ENCODE measurements at places on chromosomes 4 and X.
A peak's percentile ranks its signal among the peaks of the same experiment; 100 is the strongest.

DNA sequence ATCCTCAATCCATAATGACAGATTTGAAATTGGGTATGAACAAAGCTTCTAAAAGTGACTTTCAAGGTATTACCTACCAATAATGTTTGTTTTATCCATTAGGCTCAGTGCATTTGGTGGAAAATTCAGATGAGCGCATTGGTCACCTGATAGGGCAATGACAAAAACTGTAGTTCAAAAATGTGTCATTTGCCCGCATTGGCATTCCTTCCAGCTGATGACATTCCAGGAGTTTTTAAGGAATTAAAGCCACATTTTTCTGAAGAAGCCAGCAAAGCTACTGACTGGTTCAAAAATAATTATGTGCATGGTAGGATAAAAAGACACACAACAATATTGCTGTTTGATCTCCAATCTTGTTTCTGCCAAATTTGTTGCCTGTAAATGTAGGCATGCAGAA, 473.4 kb upstream of the CPEB2 start:
- no peak for DNase-seq

GRCh38 chr4:123606946-123607542, 210.4 kb downstream of the SPRY1 start:
- DNase-seq: peak; percentile 18

DNA sequence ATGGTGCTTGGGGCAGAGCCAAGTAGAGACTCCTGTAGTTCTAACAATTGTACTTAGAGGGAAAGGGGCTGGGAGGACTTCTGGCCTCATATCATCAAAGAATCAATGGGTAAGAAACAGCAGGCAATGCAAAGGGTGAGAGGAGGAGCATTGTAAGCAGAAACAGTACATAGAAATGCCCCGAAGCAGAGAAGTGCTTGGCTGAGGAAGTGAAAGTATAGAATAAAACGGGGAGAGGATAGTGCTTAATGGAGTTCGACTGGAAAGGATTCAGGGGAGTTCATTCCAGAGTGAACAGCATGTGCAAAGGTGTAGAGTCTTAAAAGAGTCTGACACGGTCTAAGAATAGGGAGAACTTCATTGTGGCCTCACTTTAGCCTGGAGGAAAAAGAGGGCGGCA, 103.0 kb downstream of the SYNPO2 start:
- no peak for DNase-seq

DNA sequence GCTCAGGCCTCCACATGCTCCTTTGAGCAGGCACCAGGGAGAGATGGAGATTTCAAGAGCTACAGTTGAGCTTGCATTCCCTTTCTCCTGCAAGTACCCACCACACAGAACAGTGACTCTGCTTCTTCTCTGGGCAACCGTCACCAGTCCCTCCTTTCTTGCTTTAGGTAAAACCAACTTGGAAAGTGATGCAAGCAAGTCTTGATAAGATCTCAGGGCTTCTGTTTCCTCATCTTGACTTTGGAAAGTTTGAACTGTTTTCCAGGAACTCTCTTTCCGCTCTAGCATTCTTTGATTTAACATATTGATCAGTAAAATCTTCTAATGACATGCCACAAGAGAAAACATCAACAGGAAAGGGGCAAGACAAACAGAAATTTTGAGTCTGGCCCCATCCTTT, 73.7 kb downstream of the USP46 start:
- no peak for DNase-seq

- no peak for DNase-seq
These were observed 298.1 kb downstream of the INPP4B start for GRCh38 chr4:142547974-142548373.

GRCh38 chr4:150242820-150243458, 164.7 kb downstream of the DCLK2 start:
- DNase-seq: peak; percentile 51

GRCh38 chr4:90648311-90648710, 521.1 kb downstream of the CCSER1 start:
- DNase-seq: no peak

DNA sequence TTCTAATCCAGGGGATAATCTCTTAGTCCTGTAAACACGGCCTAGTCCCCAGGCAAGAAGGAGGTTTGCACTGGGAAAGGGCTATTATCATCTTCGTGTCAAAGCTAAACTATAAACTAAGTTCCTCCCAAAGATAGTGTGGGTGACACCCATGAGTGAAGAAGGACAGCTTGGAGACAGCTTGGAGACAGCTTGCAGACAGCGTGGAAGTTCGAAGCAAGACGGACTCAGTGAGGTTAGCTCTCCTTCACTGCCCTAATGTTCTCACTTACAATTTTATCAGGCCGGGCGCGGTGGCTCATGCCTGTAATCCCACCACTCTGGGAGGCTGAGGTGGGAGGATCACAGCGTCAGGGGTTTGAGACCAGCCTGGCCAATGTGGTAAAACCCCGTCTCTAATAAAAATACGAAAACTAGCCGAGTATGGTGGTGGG, 19.2 kb upstream of the PLCXD1 start:
- peak; percentile 38 for DNase-seq

DNA sequence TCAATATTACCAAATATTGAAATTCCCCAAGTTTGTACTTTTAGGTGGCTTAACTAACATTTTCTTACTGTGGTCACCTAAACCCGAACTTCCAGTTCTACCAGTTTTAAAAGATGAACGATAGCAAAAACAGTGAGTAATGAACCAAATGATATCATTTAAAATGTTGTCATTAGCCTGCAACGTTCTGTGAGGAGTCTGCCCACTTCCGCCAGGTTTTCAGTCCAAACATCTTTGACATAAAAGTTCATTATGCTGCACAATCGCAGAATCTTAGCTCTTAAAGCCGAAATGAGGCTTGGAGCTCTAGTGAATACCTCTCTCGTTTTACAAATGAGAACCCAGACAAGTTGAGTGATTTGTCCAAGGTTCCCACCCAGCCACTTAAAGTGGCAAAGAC, 762 bp downstream of the PIGA start:
- DNase-seq: no peak

- DNase-seq: no peak
These were observed 1499.5 kb upstream of the ADGRL3 start for GRCh38 chr4:59700651-59701050.

GRCh38 chrX:118978451-118978850, 4.0 kb downstream of the LONRF3 start:
- no peak for DNase-seq

DNA sequence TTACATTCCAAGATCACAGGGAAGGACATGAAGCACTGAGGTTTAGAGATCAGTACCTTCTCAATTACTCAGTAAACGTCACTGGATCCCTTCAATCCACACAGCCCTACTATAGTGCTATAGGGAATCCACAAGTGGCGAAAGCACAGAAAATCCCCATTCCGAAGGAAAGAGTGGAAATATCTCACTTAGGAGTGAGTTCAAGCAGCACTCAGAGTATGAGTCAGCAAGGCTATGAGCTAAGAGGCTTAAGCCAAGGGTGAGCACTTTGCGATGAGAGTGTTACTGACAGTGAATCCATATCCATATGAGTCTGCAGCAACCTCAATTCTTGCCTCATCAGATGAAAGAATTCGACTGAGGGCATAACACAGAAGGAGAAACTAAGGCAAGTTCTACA, 165.1 kb downstream of the VSIG4 start:
- peak; percentile 0 for DNase-seq

GRCh38 chrX:48648336-48648751, 35.3 kb upstream of the WAS start:
- DNase-seq: peak; percentile 64

- DNase-seq: no peak
These were observed 48.3 kb upstream of the NAP1L2 start for GRCh38 chrX:73262991-73263390.

GRCh38 chr4:173288296-173288695, 45.9 kb downstream of the HMGB2 start:
- peak; percentile 82 for DNase-seq

GRCh38 chr4:95317085-95317793, 231.5 kb downstream of the UNC5C start:
- DNase-seq: peak; percentile 75

- DNase-seq: no peak
These were observed 113.6 kb downstream of the MID1 start for GRCh38 chrX:10506781-10507180.

DNA sequence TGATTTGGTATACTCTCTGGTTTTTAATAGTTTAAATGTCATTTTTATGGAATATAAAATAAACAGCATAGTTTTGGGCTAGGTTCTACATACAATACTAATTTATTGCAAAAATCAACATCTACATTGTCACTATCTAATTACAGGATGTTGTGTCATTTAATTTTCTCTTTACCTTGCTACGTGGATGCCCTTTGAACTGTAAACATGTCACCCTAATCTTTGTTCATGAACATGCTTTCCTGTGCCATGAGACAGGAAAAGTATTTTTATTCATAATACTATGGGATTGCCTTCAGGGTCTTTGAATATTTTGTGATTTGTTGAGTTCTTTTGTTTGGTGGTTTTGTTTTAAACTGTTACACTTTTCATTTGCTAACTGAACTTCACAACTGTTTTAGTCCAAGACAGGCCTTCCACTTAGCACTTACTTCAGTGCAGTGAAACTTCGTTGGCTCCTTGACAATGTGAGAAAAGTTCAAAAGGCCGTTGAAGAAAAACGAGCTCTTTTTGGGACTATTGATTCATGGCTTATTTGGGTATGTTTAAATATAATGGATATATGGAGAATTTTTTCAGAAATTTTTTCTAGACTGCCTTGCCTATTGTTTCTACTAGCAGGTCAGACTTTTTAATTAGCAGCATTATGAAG, 40.9 kb downstream of the GK start:
- DNase-seq: no peak

DNA sequence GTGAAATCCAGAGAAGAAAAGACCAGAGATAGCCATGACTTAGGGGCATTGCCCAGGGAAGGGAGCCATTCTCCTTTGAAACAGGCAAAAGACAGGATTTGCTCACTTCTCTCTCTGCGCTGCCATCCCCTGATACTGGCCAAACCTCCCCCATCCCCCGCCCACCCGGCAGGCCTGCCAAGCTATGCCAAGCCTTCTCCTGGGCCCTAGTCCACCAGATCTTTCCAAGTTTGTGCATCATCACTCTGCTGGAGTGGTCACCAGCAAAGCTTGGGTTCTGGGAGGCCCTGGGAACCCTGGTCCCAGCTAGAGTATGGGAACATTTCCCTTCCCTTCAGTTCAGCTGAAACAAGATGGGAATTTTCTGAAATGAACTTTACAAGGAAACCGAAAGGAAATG, 18.4 kb downstream of the EFNB1 start:
- DNase-seq: no peak

- no peak for DNase-seq
These were observed 113.5 kb downstream of the PTTG2 start for GRCh38 chr4:38073596-38074234.

DNA sequence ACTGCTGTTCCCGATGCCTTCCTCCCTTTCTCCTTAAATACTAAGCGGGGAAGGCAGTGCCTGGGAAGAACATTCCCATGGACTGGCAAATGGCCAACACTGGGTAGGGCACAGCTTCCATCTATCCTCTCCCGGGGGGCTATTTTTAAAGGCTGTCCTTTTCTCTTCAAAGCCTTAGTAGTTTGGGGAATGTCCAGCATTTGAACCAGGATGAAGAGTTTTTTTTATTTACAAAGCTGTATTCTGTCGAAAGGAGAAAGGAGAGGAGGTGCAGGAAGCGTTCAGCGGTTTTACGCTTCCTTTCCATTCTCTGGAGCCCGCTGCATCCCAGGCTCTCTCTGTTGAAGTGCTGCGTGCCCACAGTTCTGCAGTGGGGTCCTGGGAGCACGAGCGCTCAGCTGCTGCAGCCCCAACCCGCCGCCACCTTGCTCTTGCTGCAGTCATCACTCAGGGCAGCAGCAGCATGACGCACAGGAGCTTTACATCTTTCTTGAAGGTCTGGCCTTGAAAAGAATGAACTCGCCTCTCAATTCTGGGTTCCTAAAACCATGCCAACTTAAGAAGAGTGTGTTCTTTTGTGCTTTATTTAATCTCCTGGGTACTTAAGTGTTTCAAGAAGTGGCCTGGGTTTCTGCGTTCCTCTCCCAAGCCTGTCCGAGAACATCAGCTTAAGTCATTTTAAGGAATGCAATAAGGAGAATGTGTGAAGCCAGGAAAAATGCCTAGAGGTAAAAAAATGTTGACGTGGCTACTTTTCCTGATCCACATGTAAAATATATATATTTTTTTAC, 427.2 kb downstream of the MAPK10 start:
- DNase-seq: peak; percentile 82
